ENCODE measurements at places on chromosomes 12 and 14. TPM values are rescaled to one million over a fixed set of nuclear protein-coding genes. Genes with fewer than 3 reads are reported as not detected.

The ITGB7 gene
- total RNA-seq, result 187 TPM

The RNU4-1 gene
- total RNA-seq, result 2,470 TPM

The NOVA1 gene
- total RNA-seq, result 0.19 TPM

The GPRC5D gene
- total RNA-seq, result not detected

The YY1 gene
- total RNA-seq, result 77.0 TPM

The DNAH10 gene
- 0.26 TPM for total RNA-seq

The LHX5 gene
- not detected for total RNA-seq

The SPTSSA gene
- total RNA-seq, result 12.7 TPM

Measured in activated T-helper 17 cell treated with anti-CD3 and anti-CD28 coated beads, Interleukin-2, amount 50 U/mL, for 72 hours (primary cell).